ENCODE measurements at places on chromosomes 12 and 14. TPM values are rescaled to one million over a fixed set of nuclear protein-coding genes. Genes with fewer than 3 reads are reported as not detected.

DNA sequence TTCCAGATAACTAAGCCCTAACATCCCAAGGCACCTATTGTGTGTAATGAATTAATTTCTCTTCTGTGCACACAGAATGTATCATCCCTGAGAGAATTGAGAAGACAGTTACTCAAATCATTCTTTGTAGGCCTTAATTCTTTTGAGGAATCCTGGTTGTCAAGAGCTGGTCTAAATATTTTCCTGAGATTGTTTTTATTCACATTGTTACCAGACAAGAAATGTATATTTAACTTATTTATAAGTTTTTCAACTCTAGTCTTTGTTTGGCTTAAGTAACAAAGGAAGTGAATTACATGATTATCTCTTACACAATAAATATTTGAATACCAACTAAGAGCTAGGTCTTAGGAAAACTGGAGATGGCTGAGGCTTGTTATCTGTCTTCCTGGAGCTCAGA lies 169.4 kb downstream of the DACT1 start:
- H3K4me3 ChIP-seq, result no peak overlapping the region
- peaks cover 22% of the 10 kb centered on the region for H3K4me1 ChIP-seq
- H3K36me3 ChIP-seq, result no peaks in the 10 kb centered on the region
- no peak overlapping the region for H3K27ac ChIP-seq

DNA sequence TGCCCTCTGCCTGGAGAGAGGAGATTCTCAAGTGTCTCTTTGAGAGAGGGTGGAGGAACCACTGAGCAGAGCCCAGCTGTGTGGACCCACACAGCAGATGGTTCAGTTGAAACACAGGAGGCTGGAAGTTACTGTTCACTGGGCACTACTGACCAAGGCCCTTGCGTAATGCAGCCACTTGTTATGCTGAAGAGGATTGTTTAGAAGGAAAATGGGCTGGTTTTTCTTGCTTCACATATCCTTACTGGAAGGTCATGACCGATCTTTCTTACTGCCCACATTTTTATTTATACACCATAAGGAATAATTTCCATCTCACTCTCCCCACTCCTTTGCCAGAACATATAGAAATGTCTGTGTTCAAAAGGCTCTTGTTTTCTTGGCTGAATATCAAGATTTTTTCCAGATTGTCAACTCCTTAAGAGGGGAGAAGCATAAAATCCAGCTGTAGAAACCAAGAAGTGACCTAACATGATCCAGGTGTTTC lies 375.1 kb upstream of the DDHD1 start:
- H3K27ac ChIP-seq, result no peak overlapping the region
- no peak for DNase-seq
- no peaks in the 10 kb centered on the region for H3K4me1 ChIP-seq
- no peaks in the 10 kb centered on the region for H3K36me3 ChIP-seq

- no peak overlapping the region for H3K27ac ChIP-seq
- no peak overlapping the region for H3K4me3 ChIP-seq
- DNase-seq, result no peak
- H3K27me3 ChIP-seq, result no peaks in the 10 kb centered on the region
- H3K36me3 ChIP-seq, result peaks cover 8% of the 10 kb centered on the region
Measured at GRCh38 chr14:74015963-74016362, 3.1 kb downstream of the ENTPD5 start.

DNA sequence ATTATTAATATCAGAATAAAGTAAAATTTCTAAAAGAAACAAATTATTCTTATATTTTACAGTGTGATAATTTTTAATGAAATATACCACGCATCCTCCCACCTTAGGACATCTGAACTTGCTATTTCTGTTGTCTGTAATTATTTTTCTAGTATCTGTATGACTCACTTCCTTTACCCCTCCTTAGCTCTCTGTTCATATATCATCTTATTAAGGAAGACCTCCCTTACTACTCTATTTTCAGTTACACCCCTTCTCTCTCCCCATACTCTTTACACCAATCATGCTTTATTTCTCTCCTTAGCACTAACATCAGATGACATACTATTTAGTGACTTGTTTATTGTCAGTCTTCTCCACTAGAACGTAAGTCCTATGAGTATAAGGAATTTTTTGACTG lies 34.2 kb upstream of the C12orf50 start:
- no peak for DNase-seq
- no peaks in the 10 kb centered on the region for H3K4me1 ChIP-seq
- no peaks in the 10 kb centered on the region for H3K27me3 ChIP-seq
- peaks cover 15% of the 10 kb centered on the region for H3K36me3 ChIP-seq

- H3K4me3 ChIP-seq, result no peak overlapping the region
- H3K27ac ChIP-seq, result no peak overlapping the region
- no peaks in the 10 kb centered on the region for H3K36me3 ChIP-seq
- no peaks in the 10 kb centered on the region for H3K27me3 ChIP-seq
- no peak for DNase-seq
Measured at GRCh38 chr12:100375038-100375735, 18.3 kb downstream of the SLC17A8 start.

Gene UTP20
- total RNA-seq, result 21.4 TPM

DNA sequence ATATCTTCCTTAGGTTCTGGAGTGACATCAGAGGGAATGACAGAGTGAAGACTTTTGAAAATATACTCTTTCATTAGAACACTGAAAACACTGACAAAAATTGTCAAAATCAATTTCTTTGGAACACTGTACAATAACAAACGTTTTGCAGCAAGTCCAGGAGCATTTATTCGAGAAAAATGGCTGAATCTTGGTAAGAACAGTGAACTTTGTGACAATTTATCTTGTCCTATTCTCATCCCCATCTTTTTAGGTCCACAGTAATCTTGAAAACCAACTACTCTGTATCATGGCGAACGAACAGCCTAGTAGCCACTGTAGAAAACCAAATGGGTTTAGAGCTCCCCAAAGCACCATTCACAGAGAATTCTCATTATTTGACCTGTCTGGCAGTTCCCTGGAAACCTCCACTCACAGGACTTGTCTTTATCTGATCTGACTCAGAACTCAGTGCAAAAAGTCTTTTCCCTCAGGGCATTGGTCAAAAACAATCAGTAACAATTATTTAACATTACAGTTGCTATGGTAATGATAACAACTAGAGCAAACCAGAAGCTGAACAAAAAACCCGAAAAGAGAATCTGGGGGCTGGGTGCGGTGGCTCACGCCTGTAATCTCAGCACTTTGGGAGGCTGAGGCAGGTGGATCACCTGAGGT lies 20.3 kb upstream of the PPP2R5E start:
- H3K36me3 ChIP-seq, result no peaks in the 10 kb centered on the region
- H3K27ac ChIP-seq, result no peak overlapping the region
- no peaks in the 10 kb centered on the region for H3K27me3 ChIP-seq

GRCh38 chr12:12519354-12519998 lies 43.2 kb downstream of the DUSP16 start:
- peaks cover 13% of the 10 kb centered on the region for H3K4me1 ChIP-seq
- H3K36me3 ChIP-seq, result peaks cover 54% of the 10 kb centered on the region
- peak overlapping the region; percentile 45 for H3K4me3 ChIP-seq
- no peaks in the 10 kb centered on the region for H3K27me3 ChIP-seq
- H3K27ac ChIP-seq, result peak overlapping the region; percentile 82

- no peak overlapping the region for H3K4me3 ChIP-seq
- H3K27me3 ChIP-seq, result no peaks in the 10 kb centered on the region
- no peaks in the 10 kb centered on the region for H3K4me1 ChIP-seq
- H3K27ac ChIP-seq, result no peak overlapping the region
Measured at GRCh38 chr12:57797933-57798332, 15.3 kb downstream of the TSFM start.

DNA sequence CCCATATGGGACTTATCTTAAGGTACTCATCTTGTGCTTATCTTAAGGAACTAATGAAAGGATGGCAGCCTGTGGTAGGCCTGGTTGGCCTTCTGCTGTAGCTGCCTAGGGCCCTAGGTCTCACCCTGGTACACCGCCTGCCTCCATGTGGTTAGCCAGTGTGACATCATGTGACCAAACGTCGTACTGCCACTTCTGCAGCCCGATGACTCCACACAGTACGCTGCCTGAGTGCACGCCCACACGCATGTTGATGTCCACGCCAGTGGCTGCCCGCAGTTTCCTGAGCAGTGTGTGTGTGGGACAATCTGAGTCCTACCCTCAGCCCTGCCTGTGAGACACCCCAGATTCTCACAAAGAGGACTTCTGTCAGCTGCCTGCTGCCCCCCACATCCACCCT lies 5.1 kb downstream of the ADCY4 start:
- no peaks in the 10 kb centered on the region for H3K36me3 ChIP-seq
- H3K27me3 ChIP-seq, result peaks cover 46% of the 10 kb centered on the region
- H3K4me3 ChIP-seq, result no peak overlapping the region
- no peak overlapping the region for H3K27ac ChIP-seq
- peaks cover 13% of the 10 kb centered on the region for H3K4me1 ChIP-seq
- no peak for DNase-seq

Gene RNASE3
- not detected for total RNA-seq

Gene RTL1
- 1.5 TPM for total RNA-seq

GRCh38 chr14:100816950-100817901 lies 8.7 kb upstream of the MEG3 start:
- peaks cover 19% of the 10 kb centered on the region for H3K4me1 ChIP-seq
- peaks cover 4% of the 10 kb centered on the region for H3K36me3 ChIP-seq
- no peak overlapping the region for H3K27ac ChIP-seq
- no peak overlapping the region for H3K4me3 ChIP-seq
- peaks cover 4% of the 10 kb centered on the region for H3K27me3 ChIP-seq

Gene TAS2R7
- total RNA-seq, result not detected

Gene RPL6
- total RNA-seq, result 1,606 TPM

- H3K4me3 ChIP-seq, result no peak overlapping the region
- peaks cover 33% of the 10 kb centered on the region for H3K4me1 ChIP-seq
- no peaks in the 10 kb centered on the region for H3K36me3 ChIP-seq
- H3K27me3 ChIP-seq, result no peaks in the 10 kb centered on the region
- DNase-seq, result no peak
Measured at GRCh38 chr12:47741340-47741703, 16.0 kb upstream of the ENDOU start.

- no peak for DNase-seq
- H3K4me1 ChIP-seq, result no peaks in the 10 kb centered on the region
- peaks cover 28% of the 10 kb centered on the region for H3K27me3 ChIP-seq
- no peaks in the 10 kb centered on the region for H3K36me3 ChIP-seq
- H3K4me3 ChIP-seq, result no peak overlapping the region
Measured at GRCh38 chr12:100733817-100734593, 60.6 kb upstream of the ANO4 start.

DNA sequence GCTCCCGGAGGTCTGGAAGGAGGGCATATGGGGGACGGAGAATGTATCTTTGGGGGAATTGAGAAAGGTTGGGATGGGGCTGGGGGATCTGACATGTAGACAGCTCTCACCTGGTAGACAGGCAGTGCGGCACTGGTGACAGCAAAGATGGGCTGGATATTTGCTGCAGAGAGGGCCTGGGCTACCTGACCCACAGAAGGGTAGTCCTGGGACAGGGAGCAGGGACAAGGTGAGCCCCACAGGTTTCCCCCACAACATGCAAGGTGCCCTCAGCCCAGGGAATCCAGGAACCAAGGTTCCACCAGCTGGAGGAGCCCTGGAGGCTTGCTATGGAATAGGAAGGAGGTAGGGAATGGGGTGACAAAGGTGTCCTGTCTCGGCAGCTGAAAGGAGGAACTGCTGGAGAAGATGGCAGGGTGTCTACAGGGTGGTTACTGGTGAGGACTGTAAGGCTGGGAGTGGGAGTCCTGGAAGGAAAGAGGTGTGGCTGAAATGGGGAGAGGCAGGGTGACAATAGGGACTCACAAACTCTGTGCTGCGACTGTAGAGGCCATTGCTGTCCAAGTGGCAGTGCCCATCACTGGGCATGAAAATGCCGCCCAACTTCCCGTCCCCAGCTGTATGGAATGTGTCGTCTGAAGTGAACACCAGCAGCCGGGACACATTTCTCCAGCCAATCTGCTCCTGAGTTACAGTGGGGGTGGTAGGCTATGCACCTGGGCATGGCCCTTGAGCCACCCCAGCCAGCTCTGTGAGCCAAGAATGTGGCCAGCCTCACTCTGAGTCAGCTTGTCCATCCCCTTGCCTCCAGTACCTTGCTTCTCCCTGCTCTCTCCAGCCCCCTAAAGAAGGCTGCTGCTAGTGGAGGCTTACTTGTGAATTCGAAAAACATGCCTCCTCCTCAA lies 11.3 kb downstream of the ITGB7 start:
- peaks cover 49% of the 10 kb centered on the region for H3K27me3 ChIP-seq
- no peaks in the 10 kb centered on the region for H3K36me3 ChIP-seq
- H3K4me1 ChIP-seq, result no peaks in the 10 kb centered on the region
- H3K27ac ChIP-seq, result no peak overlapping the region

Gene BMP4
- total RNA-seq, result 12.4 TPM

DNA sequence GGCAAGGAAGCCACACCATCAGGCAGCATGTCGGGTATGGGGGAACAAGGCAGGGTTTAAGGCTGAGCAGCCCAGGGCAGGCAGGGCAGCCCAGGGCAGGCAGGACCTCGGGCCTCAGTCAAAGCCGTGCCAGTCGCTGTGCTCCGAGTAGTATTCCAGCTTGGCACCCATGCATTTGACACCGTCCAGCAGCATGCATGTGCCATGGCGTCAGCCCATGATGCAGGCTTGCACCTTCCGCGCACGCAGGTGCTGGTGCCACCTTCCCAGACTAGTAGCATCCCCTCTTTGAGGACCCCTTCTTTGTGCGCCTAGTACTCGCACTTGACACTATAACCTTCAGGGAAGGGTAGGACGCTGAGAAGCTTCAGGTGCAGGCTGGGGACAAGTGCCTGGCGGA lies 11.6 kb upstream of the ADCY6 start:
- H3K4me3 ChIP-seq, result no peak overlapping the region
- H3K4me1 ChIP-seq, result peaks cover 6% of the 10 kb centered on the region
- no peaks in the 10 kb centered on the region for H3K27me3 ChIP-seq
- no peak for DNase-seq

GRCh38 chr14:92099802-92100201 lies 6.6 kb downstream of the ATXN3 start:
- peaks cover 4% of the 10 kb centered on the region for H3K36me3 ChIP-seq
- no peaks in the 10 kb centered on the region for H3K27me3 ChIP-seq
- H3K4me3 ChIP-seq, result no peak overlapping the region
- H3K4me1 ChIP-seq, result peaks cover 13% of the 10 kb centered on the region
- no peak for DNase-seq
- no peak overlapping the region for H3K27ac ChIP-seq

DNA sequence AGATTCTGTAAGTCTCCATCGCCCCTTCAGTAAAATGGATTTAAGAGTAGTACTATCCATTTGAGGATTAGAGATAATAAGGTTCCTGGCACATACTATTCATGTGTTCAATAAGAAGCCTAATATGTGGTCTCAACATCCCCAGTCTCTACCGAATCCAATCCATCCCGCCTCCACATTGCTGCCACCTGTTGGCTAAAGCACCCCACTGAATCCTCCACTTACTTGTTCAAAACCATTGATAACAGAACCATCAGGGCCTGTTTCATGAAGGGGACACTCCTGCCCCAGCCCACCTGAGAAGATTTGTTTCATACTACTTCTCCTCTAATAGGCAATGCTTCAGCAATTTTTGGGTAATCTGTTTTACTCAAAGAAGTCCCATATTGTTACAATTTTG lies 147.5 kb downstream of the SLC2A13 start:
- H3K36me3 ChIP-seq, result no peaks in the 10 kb centered on the region
- peaks cover 4% of the 10 kb centered on the region for H3K4me1 ChIP-seq
- H3K4me3 ChIP-seq, result no peak overlapping the region
- peaks cover 5% of the 10 kb centered on the region for H3K27me3 ChIP-seq
- DNase-seq, result no peak

Gene TMEM52B
- 0.68 TPM for total RNA-seq

- peak overlapping the region; percentile 12 for H3K4me3 ChIP-seq
- H3K4me1 ChIP-seq, result peaks cover 9% of the 10 kb centered on the region
- H3K27ac ChIP-seq, result peak overlapping the region; percentile 11
- no peaks in the 10 kb centered on the region for H3K27me3 ChIP-seq
- DNase-seq, result no peak
Measured at GRCh38 chr12:18284386-18284785, 23.1 kb downstream of the PIK3C2G start.

GRCh38 chr14:97539884-97540283 lies 742.7 kb downstream of the VRK1 start:
- no peaks in the 10 kb centered on the region for H3K36me3 ChIP-seq
- peaks cover 3% of the 10 kb centered on the region for H3K4me1 ChIP-seq
- H3K27ac ChIP-seq, result no peak overlapping the region
- peaks cover 5% of the 10 kb centered on the region for H3K27me3 ChIP-seq
- H3K4me3 ChIP-seq, result no peak overlapping the region

Gene GLS2
- total RNA-seq, result 7.0 TPM

Gene MIP
- total RNA-seq, result not detected

Gene SERPINA12
- not detected for total RNA-seq

Data from type B pancreatic cell (in vitro differentiated cells).